ENCODE measurements at places on chromosomes 11 and 22.

GRCh38 chr11:69665669-69666068 is 9.5 kb downstream of the LTO1 start:
- no peak for DNase-seq

DNA sequence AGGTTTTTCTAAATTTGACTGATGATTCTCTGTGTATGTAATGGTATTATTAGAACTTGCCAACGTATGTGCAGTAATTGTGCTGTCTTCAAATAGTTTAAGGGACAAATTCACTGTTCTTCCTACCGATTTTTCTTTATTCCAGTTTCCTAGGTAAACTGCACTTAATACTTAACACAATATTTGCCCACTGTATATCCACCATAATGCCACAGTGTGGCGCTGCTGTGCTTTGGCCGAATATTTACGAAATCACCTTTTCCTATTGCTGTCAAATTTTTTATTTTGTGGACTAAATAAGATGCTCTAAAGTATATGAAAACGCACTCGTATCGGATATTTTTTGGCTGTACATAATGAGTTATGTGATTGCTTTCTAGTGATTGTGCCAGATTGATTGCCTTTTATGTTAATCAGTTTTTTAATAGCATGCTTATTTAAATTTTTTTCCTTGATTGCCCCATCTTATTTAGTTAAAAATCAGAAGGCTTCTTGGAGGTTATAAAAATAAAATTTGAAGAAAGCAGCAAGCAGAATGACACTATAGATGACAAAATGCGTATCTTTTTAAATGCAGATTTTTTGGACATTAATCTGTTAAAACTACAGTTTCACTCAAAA is 10.5 kb downstream of the AASDHPPT start:
- DNase-seq: no peak

DNA sequence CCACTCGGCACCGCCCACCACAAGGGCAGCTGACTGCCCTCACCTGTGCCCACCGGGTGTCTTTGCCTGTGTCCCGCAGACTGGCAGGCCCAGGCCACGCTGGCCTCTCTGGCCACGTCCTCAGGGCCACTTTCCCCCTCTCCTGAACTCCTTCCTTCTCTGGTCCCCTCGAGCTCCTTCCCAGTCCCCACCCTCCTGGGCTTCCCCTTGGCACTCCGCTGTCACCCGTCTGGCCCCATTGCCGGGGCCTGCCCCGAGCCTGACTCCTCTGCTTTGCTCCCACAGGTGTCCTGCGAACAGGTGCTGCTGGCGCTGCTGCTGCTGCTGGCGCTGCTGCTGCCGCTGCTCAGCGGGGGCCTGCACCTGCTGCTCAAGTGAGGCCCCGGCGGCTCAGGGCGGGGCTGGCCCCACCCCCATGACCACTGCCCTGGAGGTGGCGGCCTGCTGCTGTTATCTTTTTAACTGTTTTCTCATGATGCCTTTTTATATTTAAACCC is 14.2 kb downstream of the MCAT start:
- no peak for DNase-seq

DNA sequence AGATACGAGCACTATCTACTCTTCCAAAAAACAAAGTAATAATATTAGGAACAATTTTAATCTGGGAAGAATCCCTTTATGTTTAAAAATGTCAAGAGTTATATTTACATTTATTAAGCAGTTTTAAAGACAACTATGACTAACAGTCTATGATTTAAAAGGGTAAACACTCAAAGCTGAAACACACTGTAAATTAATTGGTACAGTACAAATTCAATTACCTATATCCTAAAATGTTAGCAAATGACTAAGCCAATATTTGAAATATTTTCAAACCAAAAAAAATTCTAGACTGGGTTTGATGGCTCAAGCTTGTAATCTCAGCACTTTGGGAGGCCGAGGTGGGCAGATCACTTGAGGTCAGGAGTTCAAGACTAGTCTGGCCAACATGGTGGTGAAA is 36.0 kb upstream of the CHRNA10 start:
- no peak for DNase-seq

GRCh38 chr22:23715806-23716375 is 25.1 kb downstream of the RGL4 start:
- no peak for DNase-seq

DNA sequence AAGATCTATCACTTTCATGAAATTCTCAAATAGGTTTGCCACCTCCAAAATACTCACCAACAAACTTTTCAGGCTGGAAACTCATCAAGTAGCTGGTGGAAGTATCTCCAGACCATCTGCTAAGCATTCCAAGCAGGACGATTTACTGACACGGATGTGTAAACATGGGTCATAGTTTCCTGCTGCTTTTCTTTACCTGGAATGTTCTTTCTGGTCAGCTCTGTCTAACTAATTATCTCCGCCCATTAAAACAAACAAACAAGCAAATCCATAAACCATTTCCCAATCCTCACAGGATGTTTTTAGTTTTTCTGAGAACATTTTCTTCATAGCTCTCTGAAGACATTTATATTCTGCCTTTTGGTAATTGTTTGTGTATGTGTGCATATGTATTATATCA is 397.0 kb downstream of the METTL15 start:
- DNase-seq: no peak

- DNase-seq: no peak
Observed at GRCh38 chr11:123493349-123494063, 63.4 kb downstream of the GRAMD1B start.

- no peak for DNase-seq
Observed at GRCh38 chr22:27774200-27774599, 27.4 kb downstream of the MN1 start.

DNA sequence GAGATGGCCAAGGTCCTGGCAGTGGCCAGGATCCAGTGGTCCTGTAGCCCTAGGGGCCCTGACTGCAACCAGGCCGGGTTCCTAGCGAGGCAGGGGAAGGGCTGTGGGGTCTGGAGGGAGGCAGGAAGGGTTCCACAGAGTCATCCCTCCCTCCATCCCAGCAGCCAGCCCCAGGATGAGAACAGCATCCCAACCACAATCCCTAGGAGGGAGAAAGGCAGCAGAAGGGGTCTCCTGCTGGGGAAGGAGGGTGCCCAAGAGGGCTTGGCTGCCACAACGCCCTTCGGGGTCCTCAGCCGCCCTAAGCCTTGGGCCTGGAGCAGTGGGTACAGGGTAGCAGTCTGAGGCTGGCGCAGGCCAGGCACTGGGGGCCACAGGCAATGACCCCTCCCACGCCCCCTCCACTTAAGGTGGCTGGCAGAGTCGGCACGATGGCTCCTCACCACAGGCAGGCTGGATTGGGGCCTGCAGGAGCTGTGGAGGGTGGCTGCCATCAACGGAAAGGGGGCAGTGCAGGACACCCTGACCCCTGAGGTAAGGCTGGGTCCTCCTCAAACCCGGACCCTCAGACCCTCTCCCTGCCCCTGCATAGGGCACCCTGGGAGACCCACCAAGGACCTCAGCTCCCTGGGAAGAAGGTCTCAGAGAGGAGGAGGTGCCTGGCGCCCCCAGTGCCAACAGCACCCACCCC is 7.2 kb downstream of the SLC22A12 start:
- DNase-seq: no peak

DNA sequence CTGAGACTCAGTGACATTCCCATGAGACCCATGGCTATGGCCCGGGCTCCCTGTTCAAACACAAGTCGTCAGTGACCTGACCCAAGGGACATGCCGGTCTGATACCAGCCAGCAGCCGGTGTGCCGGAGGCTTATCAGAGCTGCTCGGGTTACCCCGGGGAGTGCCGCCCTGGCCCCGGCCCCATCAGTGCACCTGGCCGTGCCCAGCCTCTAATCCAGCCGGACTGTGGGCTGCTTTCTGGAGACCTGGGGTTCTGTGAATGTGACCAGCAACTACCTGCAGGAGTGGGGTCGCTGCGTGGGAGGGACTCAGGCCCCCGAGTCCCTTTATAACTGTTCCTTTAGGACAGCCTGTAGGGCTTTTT is 52.7 kb downstream of the LINC01488 start:
- DNase-seq: no peak

DNA sequence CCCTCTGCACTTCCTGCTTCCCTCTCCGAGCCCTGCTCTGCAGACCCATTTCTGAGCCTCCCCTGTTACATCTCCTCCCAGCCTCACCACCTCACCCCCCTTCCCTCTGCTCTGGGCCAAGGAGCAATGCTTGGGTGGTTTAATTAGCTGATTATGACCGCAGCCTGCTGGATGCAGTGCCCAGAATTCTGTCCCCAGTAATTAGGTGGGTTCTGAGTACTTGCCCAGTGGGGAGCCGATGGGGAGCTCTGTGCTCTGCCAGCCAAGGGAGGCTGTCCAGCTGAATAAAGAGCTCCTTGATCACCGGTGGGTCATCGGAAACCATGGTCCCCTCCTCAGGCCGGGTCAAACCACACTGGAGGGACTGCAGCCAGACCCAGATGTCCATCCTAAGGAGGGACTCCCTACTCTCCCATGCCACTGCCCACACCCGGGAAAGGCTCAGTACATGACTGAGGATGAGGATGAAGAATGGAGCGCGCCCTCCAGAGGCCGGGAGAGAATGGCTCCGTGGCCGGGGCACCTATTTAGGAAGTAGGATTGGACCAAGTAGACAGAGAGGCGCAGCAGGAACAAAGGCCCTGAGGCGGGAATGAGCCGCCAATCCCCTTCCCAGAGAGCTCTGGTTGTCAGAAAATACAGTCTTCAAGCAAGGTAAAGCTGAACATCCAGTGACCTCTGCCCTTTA is 9.1 kb downstream of the ARRB1 start:
- DNase-seq: no peak

GRCh38 chr11:131808470-131808869 is 438.1 kb downstream of the NTM start:
- no peak for DNase-seq

GRCh38 chr11:69912161-69912910 is 93.1 kb upstream of the FGF3 start:
- no peak for DNase-seq

- DNase-seq: no peak
Observed at GRCh38 chr11:90438069-90438468, 215.2 kb upstream of the CHORDC1 start.

DNA sequence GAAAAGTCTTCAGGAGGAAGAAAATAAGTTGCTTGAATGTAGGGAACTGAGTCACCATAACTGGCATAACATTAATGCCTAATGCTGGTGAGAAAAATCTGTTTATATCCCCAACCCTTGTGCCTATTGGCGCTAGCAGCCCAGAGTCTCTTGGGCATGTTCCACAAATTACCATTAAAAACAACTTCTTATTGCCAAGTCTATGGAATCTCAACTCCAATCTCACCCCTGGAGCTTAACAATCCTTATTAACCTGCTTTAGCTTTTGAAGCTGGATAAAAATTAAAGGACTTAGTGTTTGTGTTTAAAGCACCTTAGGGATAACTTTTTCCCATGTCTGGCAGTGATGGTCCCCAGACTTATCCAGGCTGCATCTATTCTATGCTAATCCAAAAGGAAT is 143.0 kb downstream of the APIP start:
- no peak for DNase-seq

DNA sequence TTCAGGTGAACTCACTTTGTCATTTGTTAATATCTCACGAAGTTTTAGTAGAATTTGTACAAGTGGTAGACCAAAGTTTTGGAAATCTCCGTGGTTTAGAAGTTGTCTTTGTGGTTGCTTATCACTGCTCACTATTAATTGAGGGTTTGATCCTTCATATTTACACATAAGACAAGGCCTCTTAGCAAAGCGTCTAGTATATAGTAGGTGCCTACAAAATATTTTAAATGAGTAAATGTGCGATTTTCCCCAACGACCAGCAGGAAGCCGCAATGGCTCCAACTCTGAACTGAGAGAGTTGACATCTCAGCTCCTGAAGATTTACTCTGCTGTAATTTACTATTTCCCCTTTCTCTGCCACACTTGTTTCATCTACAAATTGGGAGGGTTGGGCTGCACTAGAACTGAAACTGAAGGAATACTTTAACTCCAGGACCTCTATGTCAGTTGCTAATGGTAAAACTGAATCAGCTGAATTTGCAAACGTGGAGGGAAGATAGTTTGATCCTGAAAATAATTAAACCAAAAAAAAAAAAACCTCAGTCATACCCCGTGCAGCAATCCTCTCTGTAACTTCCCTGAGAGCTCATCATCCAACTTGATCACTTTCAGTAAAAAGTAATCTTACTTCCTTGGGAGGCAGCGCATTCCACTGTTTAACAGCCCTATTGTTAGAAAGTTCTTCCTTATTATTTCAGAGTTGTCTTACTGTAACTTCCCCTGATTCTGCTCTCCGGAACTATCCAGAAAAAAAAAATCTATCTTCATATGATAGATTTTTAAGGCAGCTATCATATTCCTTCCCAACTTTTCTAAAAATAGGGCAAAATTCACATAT is 1.3 kb upstream of the SBF2 start:
- DNase-seq: no peak
